A549 (cell line): ENCODE measurements at places on chromosomes 12 and 14.

- no peak for DNase-seq
Measured at GRCh38 chr12:71455028-71455737, 15.6 kb downstream of the LGR5 start.

DNA sequence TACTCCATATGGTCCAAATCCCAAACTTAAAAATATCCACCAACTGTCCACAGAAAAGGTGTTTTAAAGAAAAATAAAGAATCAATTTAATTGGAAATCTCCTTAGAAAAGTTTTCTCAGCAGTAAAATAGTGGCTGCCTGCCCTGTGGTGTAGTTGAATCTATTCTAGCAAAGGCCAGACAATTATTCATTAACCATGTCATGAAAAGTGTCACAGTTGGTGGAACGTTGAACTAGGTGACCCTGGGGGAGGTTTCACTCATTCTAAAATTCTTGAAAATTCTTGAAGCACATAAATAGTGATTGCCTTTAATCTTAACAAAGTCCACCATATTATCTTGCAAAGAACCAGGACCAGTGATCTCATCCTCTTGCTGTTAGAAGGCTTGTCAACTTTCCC, 78.4 kb upstream of the GZMB start:
- DNase-seq: no peak

DNA sequence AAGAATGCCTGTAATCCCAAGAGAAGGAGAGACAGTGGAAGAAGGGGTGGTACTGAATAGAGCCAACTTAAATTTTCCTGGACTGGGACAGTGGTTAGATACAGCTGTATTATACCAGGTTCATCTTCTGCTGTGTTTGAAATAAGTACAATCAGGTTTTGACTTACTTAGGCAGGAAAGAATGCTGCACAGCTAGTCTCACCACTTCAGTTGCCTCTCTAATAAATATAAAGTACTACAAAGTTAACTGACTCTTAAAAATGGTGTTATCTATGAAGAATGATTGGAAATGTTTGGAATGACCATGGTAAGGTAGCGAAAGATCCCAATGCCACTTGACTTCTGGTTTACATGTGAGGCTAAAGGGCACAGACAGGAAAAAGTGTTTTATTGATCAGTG, 652.1 kb downstream of the NOVA1 start:
- no peak for DNase-seq

GRCh38 chr12:15322164-15323061, at the start of gene PTPRO:
PTPRO (plus strand) TSS chr12:15322508.
- DNase-seq: peak; percentile 6

- no peak for DNase-seq
Measured at GRCh38 chr14:21032326-21033132, 2.1 kb downstream of the RNASE13 start.

DNA sequence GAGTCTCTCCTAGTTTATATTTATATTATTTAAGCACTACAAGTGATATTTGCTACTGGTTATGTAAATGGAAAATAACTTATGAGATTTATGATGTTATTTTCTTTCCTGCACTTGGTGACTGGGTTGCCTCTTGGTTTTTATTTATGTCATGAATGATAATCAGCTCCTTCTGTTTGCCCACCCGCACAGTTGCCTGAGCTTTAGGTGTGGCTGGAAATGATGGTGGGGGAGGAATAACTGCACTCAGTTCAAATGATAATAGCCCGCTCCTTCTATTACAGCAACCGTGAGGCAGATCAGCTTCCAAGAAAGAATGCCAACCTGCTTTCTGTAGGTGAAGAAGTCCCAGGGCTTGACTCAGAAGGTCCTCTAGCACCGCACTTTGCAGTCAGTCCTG, 190.2 kb upstream of the CAND1 start:
- DNase-seq: no peak

- DNase-seq: no peak
Measured at GRCh38 chr12:65651060-65651459, 173.2 kb upstream of the HMGA2 start.

DNA sequence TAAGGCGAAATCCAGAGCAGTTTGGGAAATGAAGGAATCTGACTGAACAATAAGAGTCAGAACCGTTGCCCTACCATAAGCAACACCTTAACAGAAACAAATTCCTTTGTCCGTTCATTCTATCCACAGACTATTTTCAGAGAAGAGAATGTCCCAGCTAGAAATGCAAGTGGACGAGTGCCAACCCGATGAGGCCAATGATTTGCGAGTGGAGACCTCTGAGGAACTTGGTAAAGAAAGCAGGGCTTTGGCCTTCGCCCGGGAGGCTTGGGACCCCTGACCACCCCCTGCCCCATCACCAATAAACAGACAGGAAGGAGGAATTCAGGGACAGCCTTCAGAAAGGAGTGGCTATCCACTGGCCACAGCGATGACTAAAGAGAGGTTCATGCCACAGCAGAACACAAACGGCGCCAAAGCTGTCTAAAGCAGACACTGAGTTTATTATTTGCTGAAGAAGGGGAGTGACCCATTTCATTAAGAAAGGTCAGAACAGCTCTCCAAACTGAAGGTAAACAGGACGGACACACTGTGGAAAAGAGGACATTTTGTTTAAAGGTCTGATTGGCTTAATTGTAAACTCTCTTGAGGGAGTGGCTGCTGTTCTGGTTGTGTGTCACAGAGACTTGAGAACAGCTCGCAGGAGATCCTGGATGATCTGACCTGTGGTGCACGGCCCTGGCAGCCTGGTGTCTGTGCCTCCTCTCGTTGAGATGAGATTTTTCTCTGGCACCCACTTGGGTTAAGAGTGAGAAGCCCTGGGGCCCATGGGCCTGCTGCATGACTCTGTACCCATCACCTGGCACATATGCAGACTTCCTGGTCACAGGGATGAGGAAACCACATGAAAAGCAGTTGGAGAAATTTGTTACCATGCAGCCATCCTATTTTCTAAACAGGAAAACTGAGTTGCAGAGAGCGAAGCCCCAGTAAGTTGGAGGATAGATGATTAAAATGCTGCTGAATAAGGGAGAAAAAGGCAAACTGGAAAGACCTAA, 142.0 kb upstream of the PZP start:
- no peak for DNase-seq

DNA sequence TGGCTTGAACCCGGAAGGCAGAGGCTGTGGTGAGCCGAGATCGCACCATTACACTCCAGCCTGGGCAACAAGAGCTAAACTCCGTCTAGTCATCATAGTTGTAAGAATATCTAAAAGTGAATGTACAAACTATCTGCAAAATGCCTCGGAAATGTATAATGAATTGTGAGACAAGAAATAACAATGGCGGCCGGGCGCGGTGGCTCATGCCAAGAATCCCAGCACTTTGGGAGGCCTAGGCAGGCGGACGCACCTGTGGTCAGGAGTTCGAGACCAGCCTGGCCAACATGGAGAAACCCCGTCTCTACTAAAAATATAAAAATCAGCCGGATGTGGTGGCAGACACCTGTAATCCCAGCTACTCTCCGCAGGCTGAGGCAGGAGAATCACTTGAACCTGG, 9.7 kb downstream of the PPP2R5E start:
- DNase-seq: no peak

- no peak for DNase-seq
Measured at GRCh38 chr12:13405961-13406703, 209.6 kb downstream of the EMP1 start.

DNA sequence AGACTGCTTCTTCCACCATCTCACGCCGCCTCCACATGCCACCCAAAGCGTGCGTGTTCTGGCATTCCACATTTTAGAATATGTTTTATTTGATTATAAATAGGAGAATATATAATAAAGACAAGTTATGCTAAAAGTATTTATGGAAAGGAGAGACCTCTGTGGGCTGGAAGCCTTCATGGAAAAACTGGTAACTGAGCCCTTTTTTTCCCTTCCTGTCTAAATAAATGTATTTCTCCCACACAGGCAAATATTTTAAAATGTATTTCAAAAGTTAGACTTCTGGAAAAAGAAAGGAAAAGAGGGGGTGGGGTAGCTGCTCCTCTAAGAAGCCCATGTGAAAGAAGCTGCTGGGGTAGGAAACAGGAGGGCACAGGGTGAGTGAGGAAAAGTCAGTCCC, 16.1 kb upstream of the NR4A1 start:
- DNase-seq: no peak

DNA sequence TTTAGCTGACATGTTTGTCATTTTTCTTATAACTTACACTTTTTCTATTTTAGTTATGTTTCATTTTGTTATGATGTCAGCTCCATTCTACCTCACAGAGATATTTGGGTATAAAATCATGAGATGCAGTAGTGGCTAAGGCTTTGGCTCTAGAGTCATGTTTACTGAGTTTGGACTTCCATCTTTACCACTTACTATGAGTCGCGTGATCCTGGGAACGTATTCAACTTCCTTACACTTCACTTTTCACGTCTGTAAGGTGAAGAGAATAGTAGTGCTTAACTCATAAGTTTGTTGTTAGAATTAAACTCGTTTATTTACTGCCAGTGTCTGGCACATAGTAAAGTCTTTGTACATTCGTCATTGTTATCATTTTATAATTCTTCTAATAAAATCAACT, 126.3 kb downstream of the ERC1 start:
- peak; percentile 12 for DNase-seq

- DNase-seq: no peak
Measured at GRCh38 chr14:81235096-81235495, 14.3 kb upstream of the GTF2A1 start.
